ENCODE measurements at places on chromosomes 3 and 15. TPM values are rescaled to one million over a fixed set of nuclear protein-coding genes. Genes with fewer than 3 reads are reported as not detected.

GRCh38 chr15:38853608-38854007, 289.0 kb upstream of the RASGRP1 start:
- H3K27me3 ChIP-seq, result peaks cover 24% of the 10 kb centered on the region
- H3K36me3 ChIP-seq, result no peaks in the 10 kb centered on the region
- no peaks in the 10 kb centered on the region for H3K4me1 ChIP-seq
- no peak overlapping the region for H3K27ac ChIP-seq

DNA sequence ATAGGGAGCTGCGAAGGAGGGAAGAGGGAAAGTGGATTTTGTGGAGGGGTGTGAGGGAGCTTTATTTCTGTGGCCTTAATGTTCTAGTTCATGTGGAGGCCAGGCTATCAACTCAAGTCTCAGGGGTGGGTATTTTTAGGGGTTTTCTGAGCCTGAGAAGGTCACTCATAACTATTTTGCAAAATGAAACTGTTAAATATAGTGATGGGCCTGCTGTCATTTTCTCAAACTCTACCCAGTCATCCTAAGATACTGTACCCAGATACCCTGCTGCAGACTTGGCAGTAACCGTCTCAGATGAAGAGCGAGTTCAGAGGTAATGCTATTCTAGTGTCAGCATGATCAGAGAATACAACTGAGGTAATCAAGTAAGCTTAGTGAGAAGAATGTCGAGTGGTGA, 545.0 kb upstream of the TBL1XR1 start:
- H3K27ac ChIP-seq, result no peak overlapping the region
- no peaks in the 10 kb centered on the region for H3K4me1 ChIP-seq
- DNase-seq, result no peak
- no peak overlapping the region for H3K4me3 ChIP-seq
- H3K36me3 ChIP-seq, result no peaks in the 10 kb centered on the region

GRCh38 chr15:69595009-69595791, 142.6 kb downstream of the RPLP1 start:
- H3K4me3 ChIP-seq, result no peak overlapping the region
- H3K27ac ChIP-seq, result no peak overlapping the region
- no peak for DNase-seq
- H3K36me3 ChIP-seq, result no peaks in the 10 kb centered on the region
- H3K27me3 ChIP-seq, result peaks cover 33% of the 10 kb centered on the region

- no peak overlapping the region for H3K4me3 ChIP-seq
- H3K27ac ChIP-seq, result no peak overlapping the region
- DNase-seq, result no peak
- no peaks in the 10 kb centered on the region for H3K27me3 ChIP-seq
Measured at GRCh38 chr15:93479715-93480114, 390.7 kb upstream of the RGMA start.

DNA sequence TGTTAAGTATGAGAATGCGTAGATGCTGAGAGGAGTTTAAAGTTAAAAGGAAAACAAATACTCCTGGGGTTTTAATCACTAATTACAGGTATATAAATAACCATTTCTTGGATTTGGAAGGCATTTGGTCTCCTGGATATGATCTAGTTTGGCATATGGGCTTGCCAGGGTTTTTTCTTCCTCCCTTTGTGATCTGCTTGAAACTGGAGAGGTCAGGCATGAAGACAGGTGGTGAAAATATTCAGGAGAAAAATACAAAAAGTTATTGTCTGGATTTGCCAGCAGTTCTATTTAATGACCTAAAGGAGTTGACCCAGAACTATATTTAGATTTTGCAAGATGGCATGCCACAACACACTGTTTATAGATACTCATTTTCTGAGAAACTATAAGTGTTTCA, 136.3 kb downstream of the DIPK2A start:
- no peak overlapping the region for H3K4me3 ChIP-seq
- H3K36me3 ChIP-seq, result no peaks in the 10 kb centered on the region
- H3K4me1 ChIP-seq, result no peaks in the 10 kb centered on the region

- peaks cover 17% of the 10 kb centered on the region for H3K4me1 ChIP-seq
- H3K27me3 ChIP-seq, result no peaks in the 10 kb centered on the region
- DNase-seq, result no peak
- peak overlapping the region; percentile 27 for H3K27ac ChIP-seq
Measured at GRCh38 chr15:50077651-50078050, 41.4 kb downstream of the ATP8B4 start.

DNA sequence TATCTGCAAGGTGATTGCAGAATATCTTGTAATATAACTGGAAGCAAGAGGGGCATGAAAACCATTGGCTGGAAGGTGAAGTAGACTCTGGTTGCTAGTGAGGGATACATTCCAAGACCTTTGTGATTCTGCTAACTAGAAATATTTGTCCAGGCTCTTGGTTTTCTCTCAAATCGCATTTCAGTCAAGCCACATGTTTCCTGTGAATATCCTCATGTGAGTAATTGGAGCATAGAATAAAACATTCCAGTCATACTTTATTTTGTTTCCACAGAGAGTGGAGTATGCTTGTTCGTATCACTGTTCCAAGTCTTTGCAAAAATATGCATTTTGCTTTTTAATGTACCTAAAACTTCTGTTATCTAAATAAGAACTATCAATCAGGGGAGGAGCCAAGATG, 850.0 kb downstream of the EPHA3 start:
- no peak for DNase-seq
- no peak overlapping the region for H3K4me3 ChIP-seq
- no peaks in the 10 kb centered on the region for H3K36me3 ChIP-seq
- no peaks in the 10 kb centered on the region for H3K27me3 ChIP-seq
- H3K4me1 ChIP-seq, result no peaks in the 10 kb centered on the region

DNA sequence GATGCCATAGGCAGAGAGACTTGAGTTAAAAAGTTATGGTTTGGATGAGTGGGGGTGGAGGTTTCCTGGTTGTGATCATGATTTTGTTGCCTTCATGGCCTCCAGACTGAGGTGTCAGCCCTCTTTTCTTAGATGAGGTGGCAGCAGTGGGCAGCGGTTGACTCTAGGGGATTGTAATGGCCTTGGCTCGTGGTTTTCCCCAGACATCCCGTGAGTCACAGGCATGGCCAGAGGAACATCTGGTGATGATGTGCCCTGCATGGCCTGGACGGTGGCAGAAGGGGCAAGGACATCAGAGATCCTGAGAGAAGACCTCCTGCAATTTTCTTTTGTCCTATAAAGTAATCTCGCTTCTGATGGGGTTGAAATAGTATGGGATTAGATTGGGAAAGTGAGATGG, 12.4 kb downstream of the RETNLB start:
- no peaks in the 10 kb centered on the region for H3K36me3 ChIP-seq
- no peak overlapping the region for H3K4me3 ChIP-seq
- H3K27ac ChIP-seq, result no peak overlapping the region
- H3K4me1 ChIP-seq, result no peaks in the 10 kb centered on the region

DNA sequence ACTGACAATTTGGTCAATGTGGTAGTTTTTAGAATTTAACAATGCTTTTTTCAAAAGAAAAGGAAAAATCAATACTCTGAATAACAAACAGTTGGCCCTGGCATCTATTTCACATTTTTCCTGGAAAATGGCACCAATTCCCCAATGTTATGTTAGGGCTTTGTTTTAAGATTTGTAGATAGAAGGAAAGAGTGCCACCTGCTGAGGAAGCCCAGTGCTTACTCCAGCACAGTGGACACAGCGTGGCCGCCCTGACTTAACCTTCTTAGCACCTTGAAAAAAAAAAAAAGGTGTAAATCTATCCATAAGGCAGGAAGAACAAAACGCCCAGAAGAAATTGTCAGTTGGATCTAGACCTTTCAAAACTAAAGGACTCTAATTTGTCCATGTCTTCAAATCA, 110.7 kb upstream of the CNTN4 start:
- no peak for DNase-seq
- no peak overlapping the region for H3K4me3 ChIP-seq

DNA sequence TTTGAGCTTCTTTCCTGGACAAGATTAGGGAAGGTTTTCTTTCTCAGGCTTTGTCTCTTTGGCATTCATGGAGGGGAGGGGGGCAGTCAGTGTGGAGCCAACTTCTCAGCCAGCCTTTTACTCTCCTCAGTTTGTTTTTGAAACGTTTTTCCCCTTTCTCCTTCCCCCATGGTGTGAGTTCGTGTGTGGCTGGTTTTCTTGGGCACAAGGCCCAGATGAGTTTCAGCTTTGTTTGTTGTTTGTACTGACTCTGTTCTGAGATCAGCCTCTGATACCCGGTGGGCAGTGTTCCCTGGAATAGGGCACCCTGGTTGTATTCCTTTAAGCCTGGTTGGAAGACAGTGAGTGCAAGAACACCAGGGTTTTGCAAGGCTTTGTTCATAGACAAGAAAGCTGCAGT, 168.2 kb upstream of the RARB start:
- H3K4me1 ChIP-seq, result no peaks in the 10 kb centered on the region
- H3K4me3 ChIP-seq, result no peak overlapping the region
- no peak for DNase-seq
- no peak overlapping the region for H3K27ac ChIP-seq

DNA sequence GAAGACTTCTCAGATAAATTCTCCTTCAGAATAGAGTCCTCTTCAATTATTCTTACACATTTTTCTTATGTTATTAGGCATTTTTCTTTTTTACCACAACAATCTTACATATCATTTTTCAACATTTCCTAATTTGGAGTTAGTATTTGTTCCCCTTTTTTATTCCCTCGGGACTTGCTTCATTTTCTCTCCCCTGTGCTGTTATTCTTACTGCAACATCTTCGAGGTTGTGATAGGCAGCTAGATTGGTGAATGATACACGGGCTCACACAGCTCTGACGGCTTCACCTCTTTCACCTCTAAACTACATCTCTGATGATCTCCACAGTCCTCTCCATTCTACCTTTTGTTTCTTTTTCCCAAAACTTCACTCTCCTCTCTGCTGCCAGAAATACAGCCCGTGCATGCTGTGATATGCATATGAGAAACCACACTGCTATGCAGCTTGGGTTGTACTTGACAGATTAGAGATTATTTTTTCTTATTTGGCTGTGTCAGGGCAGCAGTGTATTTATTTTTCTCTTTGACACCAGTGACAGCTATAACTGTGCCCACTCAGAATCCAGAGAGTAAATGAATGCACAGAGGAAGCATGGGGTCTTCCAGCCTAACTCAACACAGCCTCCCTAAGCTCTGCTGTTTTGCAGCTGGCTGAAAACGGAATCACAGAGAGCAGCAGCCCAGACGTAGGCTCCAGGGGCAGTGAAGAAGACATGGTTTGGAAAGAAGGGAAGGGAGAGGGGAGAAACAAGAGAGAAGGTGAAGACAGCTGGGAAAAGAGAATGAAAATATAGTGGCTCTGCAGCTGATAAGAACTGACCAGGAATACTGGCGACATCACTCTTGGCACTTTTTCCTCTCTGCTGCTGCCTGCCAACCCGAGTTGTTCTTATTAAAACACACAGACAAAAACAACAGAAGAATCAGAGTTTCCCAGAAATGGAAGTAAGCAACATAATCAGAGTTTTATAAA, 61.8 kb downstream of the SLC9A9 start:
- no peak for DNase-seq
- H3K27ac ChIP-seq, result no peak overlapping the region
- no peaks in the 10 kb centered on the region for H3K4me1 ChIP-seq

GRCh38 chr3:69590111-69590510, 149.2 kb upstream of the MITF start:
- DNase-seq, result no peak
- H3K27ac ChIP-seq, result no peak overlapping the region
- H3K27me3 ChIP-seq, result no peaks in the 10 kb centered on the region

ATRIP gene
- total RNA-seq, result 20.3 TPM

TNFSF10 gene
- total RNA-seq, result 106 TPM

RETNLB gene
- total RNA-seq, result not detected

CLSTN2 gene
- not detected for total RNA-seq

ZPLD1 gene
- total RNA-seq, result not detected

NMNAT3 gene
- total RNA-seq, result 0.55 TPM

DUOX2 gene
- not detected for total RNA-seq

Data from activated CD8-positive, alpha-beta T cell treated with anti-CD3 and anti-CD28 coated beads, Interleukin-2, amount 10 ng/mL, durations not matched to agents 7 days and 5 days (primary cell).